Aorta (tissue), 5 donors: ENCODE measurements at places on chromosomes 4 and X. TPM values are rescaled to one million over a fixed set of nuclear protein-coding genes. Genes with fewer than 3 reads are reported as not detected.

Gene BEX2
- 2.3 TPM for total RNA-seq

Gene LRCH2
- total RNA-seq, result 10.9 TPM

Gene ANXA5
- total RNA-seq, result 335 TPM

Gene POU3F4
- total RNA-seq, result not detected

GRCh38 chr4:74418063-74418670 is 26.8 kb upstream of the AREG start:
- no peak for DNase-seq

GRCh38 chr4:56301997-56302496 is 85.2 kb downstream of the AASDH start:
- no peak for DNase-seq

GRCh38 chrX:69503782-69504625 is at the start of gene NALF2:
NALF2 (plus strand) TSS chrX:69504326; CDS start chrX:69505283, 957 bp downstream.
- peak; percentile 84 for DNase-seq

DNA sequence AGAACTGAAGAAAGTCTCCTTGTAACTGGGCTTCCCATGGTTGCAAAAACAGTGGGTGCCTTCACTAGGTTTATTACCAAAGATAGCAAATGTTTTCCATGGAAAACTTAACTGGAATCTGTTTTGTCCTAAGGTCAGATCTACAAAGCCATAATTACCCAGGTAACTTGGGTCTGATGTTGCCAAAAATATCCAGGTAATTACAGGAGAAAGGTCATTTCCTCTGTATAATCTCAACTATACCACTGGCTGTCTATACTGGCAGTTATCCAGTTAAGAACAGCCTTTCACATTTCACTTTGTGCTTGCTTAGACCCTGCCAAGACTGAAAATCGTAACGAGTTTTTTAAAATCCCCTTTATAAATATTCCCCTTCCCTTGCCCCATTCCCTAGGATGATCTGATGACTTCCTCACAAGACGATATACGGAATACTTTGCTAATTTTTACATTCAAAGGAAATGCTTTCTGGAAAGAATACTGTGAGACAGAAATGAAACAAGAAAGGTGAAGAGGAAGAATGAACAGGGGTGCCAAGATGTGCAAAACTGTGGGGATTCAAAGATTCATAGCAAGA is 105.5 kb downstream of the MAML3 start:
- DNase-seq, result no peak

DNA sequence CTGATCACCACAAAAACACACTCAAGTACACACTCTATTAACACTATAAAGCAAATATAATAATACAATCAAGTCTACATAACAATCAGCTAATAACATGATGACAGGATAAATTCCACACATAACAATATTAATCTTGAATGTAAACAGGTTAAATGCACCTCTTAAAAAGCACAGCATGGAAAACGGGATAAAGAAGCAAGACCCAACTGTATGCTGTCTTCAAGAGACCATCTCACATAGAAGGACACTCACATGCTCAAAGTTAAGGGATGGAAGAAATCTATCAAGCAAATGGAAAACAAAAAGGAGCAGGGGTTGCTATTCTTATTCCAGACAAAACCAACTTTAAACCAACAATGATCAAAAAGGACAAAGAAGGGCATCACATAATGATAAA is 28.1 kb downstream of the CBR4 start:
- no peak for DNase-seq

DNA sequence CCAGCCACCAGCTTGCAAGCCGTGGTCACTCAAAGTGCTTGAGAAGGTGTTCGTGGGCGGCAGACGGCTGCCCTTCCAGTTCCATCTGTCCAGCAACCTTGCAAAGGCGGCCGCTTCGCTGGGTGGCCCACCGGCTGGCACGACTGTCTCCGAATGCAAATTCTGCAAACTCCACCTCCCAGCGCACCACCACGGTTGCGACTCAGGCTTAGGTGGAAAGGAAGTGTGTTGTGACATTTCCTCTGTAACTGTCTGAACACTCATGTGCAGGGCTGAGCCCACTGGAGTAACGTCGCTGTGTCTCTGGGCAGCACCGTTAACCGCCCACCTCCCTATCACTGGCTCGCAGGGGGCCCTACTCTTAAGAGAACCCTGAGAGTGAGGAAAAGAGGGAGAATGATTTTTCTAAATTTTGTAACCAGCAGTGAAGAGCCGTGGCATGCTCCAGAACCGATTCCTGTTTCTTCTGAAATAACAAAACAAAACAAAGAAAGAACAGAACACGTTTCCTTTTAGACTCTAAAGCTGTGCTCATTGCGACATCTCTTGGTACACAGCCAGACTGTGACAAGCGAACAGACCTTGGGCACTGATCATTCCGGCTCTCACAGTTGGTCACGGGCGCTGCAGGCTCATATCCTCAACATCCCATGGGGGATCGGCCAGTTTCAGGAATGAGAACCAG is at the start of gene P2RY8:
P2RY8 (minus strand) TSS at position 155 of the 685 bp plus-strand sequence. CDS start 70,627 bp downstream, outside the sequence.
- DNase-seq, result peak; percentile 86

GRCh38 chrX:37603938-37604409 is 32.5 kb downstream of the LANCL3 start:
- no peak for DNase-seq

DNA sequence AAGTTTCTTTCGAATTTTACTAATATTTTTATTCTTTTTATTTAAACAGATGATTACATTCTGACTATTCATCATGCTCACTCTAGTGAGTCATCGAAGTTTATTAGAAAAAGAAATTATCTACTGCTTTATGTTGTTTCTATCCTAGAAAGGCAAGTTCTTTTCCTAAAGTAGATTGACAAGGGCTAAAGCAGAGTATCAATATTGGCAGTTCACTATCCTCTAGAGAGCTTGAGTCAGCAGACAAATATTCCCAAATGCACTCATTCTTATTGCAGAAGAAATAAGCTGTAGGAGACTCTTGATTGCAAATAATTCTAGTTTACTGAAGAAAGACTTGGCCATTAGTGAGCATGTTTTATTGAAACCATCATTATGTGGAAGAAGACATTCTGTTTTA is 911.8 kb downstream of the CENPC start:
- no peak for DNase-seq

Gene UGT2B10
- not detected for total RNA-seq

- DNase-seq, result no peak
These were observed 57.2 kb downstream of the FBXW7 start for GRCh38 chr4:152478461-152479237.

DNA sequence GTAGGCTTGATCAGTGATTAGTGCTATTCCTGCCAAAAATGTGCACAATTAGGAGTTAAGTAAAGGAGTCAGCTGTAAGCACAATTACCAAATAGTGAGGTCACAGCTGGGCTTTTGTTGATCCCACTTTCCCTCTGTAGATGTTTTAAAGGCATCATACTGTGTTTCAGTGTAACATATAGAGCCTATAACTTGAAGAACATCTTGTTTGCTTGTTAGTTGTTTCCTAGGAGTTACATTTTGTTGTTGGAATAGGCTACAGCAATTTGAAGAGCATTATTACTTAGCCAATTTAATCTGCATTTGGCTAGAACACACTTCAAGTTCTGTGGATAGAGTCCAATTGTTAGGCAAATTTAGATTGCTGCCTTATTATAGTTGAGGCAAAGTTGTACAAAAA is 210.7 kb upstream of the MAD2L1 start:
- DNase-seq, result no peak

Gene PDS5A
- 50.9 TPM for total RNA-seq

DNA sequence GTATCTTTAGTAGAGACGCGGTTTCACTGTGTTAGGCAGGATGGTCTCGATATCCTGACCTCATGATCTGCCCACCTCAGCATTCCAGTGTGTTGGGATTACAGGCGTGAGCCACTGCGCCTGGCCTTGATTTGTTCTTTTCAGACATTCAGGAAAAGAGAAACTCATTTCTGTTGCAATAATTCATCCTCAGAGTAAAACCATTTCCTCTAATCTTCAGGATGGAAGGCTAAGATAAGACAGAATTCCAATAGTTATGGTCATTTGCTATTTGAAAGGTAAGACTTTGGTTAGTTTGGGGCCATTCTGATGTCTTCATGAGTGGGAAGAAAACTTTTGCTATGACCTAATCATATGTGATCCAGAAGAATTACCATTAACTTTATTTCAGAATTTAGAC is 83.0 kb downstream of the LRP2BP start:
- no peak for DNase-seq

Gene DACH2
- 0.13 TPM for total RNA-seq

DNA sequence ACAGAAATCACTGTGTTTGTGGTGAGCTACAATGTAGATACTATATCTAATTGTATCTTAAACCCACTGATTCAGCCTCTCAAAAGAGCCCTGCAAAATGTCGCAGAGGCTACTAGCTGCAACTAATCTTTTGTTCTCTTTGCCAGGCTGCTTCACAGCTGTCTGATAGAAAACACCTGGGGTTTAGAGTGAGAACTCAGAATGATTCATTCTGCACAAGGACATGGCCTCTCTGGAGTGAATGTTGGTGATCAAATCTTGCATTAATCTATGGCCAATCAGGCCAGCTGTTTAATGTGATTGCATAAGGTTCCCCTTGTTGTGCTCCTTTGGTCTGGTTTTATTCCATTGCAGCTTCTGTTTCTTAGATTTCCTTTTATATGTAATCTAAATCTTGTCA is 100.3 kb downstream of the EMCN start:
- DNase-seq, result no peak

DNA sequence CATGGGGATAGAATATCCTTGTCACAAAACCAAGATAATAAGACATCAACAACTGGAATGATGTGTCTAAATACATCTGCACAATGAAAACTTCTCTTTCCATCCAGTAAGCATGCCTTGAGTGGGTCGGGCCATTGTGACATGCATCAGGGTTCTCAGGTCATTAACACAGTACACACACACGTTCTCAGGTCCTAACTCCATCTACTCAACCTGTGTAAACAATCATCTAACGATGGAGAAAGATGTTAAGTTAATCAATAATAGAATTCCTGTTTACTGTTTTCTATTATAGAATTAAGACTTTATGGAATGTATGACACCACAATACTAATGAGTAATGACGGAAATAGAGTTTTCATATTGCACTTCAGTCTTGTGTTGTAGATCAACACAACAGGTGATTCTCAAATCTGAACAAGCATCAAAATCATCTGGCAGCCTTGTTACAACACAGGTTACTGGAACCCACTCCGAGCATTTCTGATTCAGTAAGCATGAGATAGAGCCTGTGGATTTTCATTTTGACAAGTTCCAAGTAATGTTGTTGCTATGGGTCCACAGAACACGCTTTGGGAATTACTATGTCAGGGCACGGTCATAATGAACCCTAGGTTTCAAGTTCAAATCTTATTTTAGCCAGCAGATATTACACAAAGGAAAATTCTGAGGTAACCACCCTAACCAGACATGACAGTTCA is 315.8 kb upstream of the TEX13C start:
- DNase-seq, result no peak

DNA sequence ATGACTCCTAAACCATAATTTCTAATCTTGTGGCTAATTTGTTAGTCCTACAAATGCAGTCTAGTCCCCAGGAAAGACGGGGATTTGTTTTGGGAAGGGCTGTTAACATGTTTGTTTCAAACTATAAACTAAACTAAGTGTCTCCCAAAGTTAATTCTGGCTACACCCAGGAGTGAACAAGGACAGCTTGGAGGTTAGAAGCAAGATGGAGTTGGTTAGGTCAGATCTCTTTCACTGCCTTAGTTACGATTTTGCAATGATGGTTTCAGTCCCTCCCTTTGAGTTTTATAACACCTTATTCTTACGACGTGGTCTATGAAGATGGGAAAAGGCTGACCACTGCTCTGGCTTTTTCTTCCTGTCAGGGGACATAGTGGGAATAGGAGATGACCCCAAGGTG is 27.0 kb upstream of the IL2 start:
- DNase-seq, result no peak

DNA sequence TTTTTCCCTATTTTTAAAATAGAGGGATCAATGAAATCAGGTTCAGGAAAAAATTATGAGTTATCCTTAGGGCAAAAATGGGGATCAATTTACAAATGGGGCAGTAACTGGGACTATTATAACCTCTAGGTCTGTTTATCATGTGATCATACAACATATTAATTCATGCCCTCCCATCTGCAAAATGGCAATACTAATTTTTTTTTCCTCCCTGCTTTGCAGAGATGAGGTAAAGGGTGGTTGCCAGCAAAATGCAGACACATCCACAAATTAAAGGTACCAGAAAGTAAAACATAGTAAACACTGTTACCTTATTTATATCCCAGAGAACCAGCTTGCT is 467 bp downstream of the HSD17B11 start:
- DNase-seq, result no peak

DNA sequence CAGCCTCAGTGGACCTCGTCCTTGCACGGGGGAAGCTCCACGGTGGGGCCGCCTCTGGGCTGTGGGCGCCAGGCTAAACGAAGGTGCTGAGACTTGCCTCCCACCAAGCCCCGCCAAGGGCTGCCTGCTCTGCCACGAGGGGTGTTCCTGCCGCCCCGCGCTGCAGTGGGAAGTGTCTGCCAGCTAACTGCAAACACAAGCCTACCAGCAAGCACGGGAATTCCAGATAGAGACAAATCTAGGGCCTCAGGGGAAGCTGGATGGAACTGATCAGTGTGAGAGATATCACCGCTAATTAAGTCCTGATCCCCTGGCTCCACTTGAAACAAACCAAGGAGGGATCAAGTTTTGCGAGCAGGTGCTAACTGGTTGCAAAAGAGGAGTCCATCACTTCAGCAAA is 181.6 kb upstream of the LEF1 start:
- DNase-seq, result no peak

- no peak for DNase-seq
These were observed 580.5 kb upstream of the FAT1 start for GRCh38 chr4:187304133-187304532.

- no peak for DNase-seq
These were observed 73.2 kb upstream of the C1QTNF7 start for GRCh38 chr4:15354371-15355297.

Gene PHKA1
- total RNA-seq, result 8.1 TPM

Gene TNMD
- total RNA-seq, result 0.36 TPM

DNA sequence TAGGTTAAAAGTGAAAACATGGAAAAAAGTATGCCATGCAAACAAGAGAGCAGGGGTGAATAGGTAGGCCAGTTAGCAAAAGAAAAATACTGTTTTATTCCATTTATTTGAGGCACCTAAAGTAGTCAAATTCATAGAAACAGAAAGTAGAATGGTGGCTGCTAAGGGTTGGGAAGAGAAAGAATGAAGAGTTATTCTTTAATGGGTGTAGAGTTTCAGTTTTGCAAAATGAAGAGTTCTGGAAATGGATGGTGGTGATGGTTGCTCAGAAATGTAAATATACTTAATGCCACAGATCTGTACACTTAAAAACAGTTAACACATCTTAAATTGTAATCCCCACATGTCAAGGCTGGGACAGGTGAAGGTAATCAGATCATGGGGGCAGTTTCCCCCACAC is 29.7 kb downstream of the PARM1 start:
- DNase-seq, result no peak

GRCh38 chrX:24271262-24271661 is 42.6 kb downstream of the SUPT20HL2 start:
- DNase-seq, result no peak

GRCh38 chr4:177356206-177356605 is 46.5 kb downstream of the NEIL3 start:
- DNase-seq, result no peak

GRCh38 chrX:70033348-70034051 is 16.2 kb downstream of the AWAT2 start:
- no peak for DNase-seq

GRCh38 chrX:69151866-69152284 is 13.4 kb downstream of the PJA1 start:
- no peak for DNase-seq

Gene SPANXN2
- not detected for total RNA-seq
